Mesenteric fat pad (tissue), 1 donor: ENCODE measurements at places on chromosomes 1 and 21. TPM values are rescaled to one million over a fixed set of nuclear protein-coding genes. Genes with fewer than 3 reads are reported as not detected.

DNA sequence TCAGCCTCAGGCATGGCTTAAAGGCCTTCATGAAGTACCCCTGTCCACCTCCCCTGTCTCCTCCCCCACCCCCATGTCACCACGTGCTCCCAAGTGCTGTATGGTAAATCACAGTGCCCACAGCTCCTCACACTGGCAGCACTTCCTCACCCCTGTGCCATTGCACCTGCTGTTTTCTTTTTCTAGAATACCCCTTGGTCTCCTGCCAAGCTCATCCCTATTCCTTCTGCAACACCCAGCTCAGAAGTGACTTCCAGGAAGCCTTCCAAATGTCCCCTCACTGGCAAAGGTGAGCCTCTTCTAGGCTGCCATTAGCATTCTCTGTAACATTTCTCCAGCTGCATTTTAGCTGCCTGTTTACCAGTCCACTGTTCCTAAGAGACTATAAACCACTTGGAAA, 9.4 kb downstream of the AKNAD1 start:
- DNase-seq, result no peak

Gene HAX1
- total RNA-seq, result 81.6 TPM

GRCh38 chr1:15785683-15786082, 21.8 kb downstream of the UQCRHL start:
- no peak for DNase-seq

Gene SLAMF9
- total RNA-seq, result not detected

DNA sequence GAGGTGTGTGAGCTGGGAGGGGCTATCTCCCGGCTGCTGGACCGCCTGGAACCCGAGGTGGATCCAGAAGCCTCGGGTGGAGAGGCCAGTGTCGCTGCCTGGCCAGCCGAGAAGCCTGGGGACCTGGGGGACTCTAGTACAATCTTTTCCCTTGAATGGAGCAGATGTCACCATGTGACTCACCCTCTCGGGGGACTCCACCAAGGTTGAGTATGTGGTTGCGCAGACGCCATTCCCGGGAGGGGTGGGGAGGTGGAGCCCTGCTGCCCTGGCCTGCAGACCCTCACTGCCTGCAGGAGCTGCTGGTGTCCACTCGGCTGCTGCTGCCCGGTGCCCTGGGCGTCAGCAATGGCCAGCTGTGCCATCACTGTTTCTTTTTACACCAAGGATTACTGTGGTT, 40.3 kb downstream of the TP73 start:
- DNase-seq, result no peak

DNA sequence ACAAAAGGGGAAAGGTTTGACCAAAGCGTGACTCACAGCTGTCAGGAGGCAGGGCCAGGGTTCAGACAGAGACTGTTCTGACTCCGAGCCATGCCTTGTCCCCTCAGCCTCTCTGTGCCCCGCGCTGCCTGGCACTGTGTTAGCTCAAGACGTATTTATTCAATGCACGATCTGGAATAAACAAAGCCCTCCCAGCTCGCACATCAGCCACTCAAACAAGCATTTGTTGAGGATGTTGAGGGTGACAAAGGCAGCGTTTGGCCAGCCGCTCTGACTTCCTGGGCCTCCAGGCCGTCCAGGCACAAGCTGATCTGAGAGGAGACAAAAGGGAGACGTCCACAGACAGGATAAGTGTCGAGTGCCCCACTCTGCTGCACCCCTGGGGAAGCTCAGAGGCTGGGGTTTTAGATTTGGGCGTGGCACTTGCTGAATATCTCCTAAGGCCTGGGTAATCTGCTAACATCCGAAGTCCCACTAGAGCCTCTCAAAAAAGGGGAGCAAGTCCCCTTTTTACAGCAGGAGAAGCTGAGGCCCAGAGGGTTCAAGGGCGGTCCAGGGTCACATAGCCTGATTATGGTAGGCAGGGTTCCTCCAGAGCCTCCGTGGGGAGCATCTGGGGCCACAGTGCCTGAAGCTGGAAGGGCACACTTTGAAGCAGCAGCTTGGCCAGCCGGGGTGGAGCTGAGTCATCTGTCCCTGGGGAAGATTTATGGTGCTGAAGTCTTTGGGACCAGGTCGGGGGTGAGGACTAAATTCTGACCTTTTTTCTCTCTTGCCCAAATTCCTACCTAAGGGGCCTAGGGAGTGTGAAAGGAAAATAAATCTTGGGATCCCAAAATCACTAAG, 95.9 kb downstream of the SPSB1 start:
- no peak for DNase-seq

DNA sequence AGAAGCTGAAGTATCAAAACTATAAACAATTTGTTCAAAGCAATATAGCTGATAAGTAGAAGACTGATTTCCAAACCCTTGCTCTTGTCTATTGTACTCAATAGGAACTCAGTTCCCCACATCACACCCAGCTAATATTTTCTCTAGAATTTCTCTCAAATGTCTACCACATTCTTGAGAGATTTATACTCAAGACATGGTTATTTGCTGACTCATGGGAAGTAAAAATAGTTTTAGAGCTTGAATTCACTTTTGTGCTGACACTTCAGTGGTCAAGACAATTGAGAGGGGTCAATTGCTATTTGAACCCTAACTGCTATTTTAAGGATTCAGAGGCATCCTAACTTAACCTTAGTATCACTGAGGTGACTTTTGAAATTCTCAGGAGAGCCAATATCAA, 99.0 kb downstream of the TNNI3K start:
- DNase-seq, result no peak

DNA sequence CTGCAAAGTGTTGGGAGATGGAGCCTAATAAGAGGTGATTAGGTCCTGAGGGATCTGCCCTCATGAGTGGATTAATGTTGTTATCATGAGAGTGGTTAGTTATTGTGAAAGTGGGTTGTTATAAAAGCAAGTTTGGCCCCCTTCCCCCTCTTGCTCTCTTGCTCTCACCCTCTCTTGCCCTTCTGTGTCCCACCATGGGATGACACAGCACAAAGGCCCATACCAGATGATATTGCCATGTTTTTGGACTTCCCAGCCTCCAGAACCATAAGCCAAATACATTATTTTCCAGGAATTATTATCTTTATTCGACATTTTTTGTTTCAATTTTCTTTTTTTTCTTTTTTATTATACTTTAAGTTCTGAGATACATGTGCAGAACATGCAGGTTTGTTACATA, 41.4 kb upstream of the IGSF5 start:
- DNase-seq, result no peak

Gene NDUFS2
- 96.1 TPM for total RNA-seq

DNA sequence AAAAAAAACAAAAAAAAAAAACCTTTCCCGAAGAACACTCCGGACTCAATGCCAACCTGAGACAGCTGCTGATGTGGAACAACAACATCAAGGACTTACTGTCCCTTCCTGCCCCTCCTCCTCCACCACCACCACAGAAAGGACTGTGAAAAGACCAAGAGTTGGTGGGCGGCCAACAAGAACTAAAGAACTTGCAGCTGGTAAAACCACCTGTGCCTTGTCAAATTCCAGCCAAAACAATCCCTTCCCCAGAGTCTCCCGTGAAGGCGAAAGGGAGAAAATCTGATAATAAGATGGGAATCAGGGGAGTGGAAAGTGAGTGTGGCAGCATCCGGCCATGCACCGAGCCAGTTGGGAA, 88.9 kb downstream of the PROX1 start:
- no peak for DNase-seq
